ENCODE measurements at places on chromosomes 12 and 14.

- no peak for DNase-seq
Observed at GRCh38 chr12:115481141-115481540, 796.4 kb downstream of the MED13L start.

DNA sequence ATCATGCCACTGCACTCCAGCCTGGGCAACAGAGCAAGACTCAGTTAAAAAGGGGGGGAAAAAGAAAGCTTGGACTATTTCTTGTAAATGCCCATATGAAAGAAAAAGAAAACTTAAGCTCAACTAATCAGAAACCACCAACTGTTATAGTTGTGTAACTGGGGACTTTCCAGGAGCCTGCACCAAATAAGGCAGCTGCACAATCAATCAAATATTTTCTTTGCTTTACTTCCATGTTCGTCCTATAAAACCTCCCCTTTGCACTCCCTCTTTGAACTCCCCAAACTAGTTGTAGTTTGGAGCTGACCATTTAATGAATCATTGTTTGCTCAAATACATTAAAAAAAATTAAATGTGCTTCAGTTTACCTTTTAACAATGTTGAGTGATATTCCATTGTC, 54.9 kb downstream of the OTOGL start:
- no peak for DNase-seq

DNA sequence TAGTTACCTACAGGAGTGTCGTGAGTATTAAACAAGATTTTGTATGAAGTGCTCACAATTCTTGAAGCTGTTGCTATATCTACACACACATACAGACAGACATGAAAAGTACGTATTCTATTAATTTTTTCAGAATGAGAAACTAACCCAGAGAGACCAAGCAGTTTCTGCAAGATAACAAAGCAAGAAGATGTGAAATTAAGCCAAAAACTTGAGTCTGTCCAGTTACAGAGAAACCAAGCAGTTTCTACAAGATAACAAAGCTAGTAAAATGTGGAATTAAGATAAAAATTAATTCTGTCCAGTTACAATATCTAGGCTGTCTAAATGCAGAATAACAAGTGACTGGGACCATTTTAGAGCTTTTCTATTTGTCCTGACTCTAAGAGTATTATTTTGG, 132.4 kb downstream of the ALG10B start:
- no peak for DNase-seq

GRCh38 chr14:52397844-52398243, 83.7 kb downstream of the PTGER2 start:
- DNase-seq = no peak

- DNase-seq = no peak
Observed at GRCh38 chr12:115897729-115898128, 379.8 kb downstream of the MED13L start.

DNA sequence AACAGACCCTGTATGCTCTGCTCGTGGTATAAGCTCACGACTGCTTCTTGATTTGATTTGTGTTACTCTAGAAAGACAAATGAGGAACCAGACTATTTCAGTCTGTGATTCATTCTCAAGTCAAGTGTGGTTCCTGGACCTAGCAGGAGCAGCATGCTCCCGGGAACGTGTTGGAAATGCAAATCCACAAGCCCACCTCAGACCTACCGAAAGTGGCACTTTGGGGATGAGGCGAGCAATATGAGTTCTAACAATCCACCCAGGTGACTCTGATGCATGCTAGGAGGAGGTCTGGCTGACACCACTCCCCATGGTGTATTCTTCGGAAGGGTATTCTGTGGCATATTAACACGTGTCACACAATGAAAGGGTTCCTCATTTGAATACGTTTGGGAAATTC, 59.5 kb upstream of the TMX1 start:
- DNase-seq = no peak

Measured in hepatocyte (in vitro differentiated cells).